Myocyte (in vitro differentiated cells): ENCODE measurements at places on chromosomes 3 and 15.

DNA sequence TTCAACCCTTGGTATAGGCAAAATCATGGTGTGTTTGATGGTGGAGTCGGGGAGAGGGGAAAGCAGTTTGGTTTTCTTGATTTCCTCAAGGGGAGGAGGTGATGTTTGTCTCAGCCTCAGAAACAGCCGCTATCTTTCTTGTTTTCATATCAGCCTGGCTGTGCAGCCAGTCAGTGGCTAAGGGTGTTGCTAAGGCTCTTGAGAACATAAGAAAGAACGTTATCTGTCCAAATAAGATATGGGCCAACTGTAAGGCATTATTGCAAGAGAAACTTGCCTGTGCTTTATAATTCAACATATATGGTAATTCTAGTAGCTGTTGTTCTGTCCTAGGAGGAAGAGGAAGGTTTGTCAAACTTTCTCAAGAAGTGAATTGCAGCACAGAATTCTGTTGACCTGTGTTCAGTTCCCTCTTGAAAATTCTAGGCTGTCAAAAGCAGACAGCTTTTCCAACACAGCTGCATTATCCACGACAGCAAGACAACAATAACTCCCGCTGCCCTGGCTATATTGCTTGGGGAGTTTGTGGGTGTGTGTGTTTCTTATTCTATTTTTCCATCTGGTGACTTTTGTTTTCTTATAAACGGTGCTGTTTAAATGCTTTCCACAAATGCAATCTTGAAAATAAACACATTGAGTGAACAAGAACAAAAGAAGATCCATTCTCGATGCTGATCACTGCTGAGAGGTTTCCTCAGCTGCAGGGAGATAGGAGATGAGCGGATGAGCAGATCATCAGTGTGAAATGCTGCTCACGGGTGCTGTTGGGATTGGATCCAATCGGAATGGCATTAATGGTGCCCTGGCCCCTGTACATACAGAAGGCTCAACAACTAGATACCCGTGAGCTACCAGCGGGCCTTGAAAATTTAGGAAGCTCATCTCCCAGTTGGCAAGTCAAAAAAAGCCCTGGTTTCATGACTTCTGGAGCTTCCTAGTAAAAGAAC is 90.8 kb upstream of the TNFAIP8L3 start:
- no peak for DNase-seq

- no peak for DNase-seq
Observed at GRCh38 chr3:59601486-59601885, 551.7 kb upstream of the CFAP20DC start.

DNA sequence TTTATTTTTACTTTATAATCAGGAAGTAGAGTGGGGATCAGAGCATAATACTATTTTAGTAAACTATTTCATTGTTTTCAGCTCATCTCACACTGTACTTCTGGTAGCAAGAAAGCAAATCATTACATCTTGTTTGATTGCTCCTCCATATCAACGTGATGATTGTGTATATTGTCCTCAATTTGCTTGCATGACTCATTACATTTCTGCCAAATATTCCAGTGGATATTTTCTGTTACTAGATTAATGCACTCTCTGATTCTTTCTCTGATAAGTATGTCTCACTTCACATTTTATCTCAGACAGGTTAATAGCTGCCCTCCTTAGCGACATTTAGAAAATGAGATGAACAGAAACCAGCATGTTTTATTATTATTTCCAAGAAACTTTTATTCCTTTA is 1145.3 kb downstream of the OTOL1 start:
- no peak for DNase-seq

DNA sequence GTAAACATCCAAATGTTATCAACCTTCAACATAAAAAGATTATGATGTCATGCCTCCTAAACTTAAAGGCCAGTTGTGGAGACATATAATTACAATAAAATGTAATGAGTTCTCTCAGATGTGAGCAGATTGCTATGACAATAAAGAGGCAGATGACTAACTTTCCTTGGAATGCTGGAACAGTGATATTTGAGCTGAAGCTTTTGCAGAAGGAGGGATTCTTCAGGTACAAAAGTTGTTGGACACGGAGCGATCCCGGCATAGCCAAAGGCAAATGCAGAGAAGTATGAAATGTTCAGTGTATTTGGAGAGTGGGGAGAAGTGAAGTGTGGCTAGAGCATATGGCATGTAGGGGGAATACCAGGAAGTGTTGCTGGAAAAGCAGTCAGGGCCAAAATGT is 520.1 kb downstream of the FGF12 start:
- DNase-seq: no peak

- no peak for DNase-seq
Observed at GRCh38 chr3:173531602-173532001, 134.1 kb downstream of the NLGN1 start.

GRCh38 chr3:102941786-102942185 is 507.0 kb downstream of the ZPLD1 start:
- DNase-seq: no peak

DNA sequence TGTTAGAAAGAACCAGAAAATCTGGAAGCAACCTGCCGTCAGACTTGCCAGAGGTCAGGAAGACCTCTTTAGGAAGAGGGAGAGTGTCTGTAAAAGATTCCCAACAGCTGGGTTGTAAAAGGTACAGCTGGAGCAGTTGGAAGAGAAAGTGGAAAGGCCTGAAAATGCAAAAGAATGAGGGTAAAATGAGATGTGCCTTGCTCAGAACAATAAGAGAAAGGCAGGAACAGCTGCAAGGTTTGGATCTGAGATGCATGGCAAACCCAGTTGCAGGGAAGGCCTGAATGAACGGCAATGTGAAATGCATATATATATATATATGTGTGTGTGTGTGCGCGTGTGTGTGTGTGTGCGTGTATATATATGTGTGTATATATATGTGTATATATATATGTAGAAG is 88.1 kb downstream of the ZIC1 start:
- DNase-seq: peak; percentile 52

DNA sequence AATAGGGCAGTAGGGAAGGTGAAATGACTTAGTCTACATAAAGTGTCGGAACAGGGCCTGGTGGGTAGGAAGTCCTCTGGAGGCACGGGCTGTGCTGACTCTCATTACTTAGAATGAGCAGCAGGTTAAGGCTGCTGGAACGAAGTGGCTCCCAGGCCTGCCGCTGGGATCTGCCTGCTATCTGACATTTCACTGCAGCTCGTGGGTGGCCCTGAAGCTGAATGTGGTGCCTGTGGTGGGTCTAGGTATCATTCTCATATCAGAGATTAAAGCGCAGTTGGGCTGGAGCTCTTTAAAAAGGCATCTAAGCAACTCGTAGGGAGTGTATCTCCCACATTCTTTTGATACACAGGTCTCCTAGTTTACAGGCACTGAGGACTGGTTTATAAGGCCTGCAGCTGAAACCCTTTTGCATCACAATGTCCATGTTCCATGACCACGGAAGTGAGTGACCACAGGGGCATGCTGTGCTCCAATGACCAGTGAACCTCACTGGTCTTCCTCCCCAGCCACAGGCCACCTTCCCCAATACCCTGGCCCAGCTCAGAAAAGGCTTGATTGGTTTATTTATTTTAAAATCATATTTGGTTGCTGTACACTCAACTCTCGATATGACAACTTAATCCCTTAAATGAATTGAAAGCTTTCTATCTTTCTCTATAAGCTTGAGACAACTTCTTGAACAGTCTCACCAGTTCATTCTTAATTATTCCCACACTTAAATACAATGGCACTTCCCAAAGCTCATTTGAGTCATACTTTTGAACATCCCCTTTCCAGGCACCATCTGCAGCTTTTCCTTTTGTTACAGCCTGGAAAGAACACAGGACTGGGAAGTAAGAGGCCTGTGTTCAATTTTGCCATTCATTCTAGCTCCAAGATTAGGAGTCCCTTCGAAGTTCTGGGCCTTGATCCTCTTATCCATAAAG is 19.0 kb downstream of the ADAMTS9 start:
- DNase-seq: no peak

DNA sequence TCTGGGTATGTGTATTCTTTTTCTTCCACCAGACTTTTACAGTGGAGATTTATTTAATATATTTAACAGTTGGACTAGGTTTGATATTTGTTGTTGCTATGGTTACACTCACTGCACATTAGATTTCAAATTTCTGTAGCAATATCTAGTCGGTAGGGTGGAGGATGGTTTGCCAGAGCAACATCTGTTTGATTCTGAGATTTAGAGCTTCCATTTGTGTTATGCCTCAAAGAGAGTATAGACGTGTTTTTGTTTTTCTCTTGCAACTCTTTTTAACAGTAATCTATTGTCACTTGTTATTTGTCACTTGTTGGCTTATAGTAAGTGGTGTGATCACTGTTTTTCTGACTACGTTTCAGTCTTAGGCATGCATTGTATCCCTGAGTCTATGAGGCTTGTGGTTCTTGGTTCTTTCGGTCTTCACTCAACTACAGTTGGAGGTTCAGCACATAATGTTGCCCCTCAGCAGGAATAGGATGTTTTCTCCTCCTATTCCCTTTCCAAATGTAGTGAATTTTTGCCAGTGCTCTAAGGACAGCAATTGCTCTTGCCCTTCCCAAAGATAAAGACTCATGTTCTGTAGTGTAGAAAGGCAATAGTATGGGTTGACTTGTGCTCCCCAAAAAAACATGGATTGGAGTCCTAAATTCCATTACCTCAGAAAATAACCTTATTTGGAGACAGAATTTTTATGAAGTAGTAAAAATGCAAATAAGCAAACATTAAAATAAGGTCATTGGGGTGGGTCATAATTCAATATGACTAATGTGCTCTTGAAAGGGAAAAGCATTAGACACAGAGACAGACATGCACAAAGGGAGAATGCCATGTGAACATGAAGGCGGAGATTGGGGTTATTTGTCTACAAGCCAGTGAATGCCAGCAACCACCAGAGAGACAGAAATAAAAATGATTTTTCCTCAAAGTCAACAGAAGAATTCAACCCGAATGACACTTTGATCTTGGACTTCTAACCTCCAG is 692.1 kb downstream of the DIPK2A start:
- no peak for DNase-seq

DNA sequence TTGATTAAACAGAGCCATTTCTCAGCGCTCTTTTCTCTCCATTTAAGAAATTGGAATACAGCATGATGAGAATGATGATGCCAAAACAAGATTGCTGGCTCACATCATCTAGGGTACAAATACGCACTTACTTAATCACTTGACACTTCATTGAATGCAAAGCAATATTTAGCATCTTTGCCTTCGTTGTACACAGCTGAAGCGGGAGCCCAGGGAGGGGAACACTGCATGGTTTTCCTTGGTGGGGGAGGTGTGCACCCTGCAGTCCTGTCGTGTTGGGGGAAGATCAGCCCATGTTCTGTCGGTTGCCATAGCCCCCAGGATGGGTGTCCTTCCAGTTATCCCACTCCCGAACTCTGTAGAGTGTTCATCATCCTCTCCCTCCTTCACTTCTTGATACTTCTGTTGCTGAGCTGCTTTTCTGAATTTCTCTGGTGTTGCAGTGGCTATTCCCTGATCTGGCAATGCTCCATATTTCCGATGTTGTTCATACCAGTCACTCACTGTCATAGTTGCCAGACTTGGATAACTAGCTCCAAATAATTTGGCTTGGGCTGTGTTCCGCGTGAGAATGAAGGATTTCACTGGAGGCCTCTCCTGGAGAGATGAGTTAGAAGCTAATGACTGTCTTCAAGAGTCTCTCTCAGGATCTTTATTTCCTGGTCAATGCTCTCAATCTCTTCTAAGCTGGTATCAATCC is 50.1 kb upstream of the DYNC1LI1 start:
- DNase-seq: no peak

DNA sequence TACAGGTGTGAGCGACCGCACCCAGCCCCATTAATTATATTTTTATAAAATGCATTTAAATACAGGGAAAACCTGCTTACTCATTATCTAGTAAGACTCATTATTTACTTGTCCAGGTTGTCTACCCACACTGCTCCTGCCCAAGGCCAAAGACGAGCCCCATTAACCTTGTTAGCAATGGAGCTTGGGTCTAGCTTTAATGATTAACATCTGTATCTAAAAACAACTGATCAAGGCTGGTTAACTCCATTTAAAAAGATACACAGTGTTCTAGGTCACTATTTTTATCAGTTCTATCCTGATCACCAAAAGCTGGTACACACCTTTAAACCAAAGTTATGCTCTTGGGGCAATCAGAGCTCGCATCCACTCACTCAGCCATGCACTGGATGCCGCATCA is 10.4 kb upstream of the NCKIPSD start:
- DNase-seq: no peak

GRCh38 chr15:60661080-60661645 is 182.2 kb upstream of the ICE2 start:
- no peak for DNase-seq

- DNase-seq: no peak
Observed at GRCh38 chr15:74441248-74441941, 7.6 kb upstream of the SEMA7A start.

- no peak for DNase-seq
Observed at GRCh38 chr3:74080056-74080461, 455.3 kb upstream of the PDZRN3 start.

GRCh38 chr15:37789881-37790280 is 144.6 kb upstream of the TMCO5A start:
- peak; percentile 28 for DNase-seq

- no peak for DNase-seq
Observed at GRCh38 chr3:44030687-44031305, 210.9 kb upstream of the TOPAZ1 start.

DNA sequence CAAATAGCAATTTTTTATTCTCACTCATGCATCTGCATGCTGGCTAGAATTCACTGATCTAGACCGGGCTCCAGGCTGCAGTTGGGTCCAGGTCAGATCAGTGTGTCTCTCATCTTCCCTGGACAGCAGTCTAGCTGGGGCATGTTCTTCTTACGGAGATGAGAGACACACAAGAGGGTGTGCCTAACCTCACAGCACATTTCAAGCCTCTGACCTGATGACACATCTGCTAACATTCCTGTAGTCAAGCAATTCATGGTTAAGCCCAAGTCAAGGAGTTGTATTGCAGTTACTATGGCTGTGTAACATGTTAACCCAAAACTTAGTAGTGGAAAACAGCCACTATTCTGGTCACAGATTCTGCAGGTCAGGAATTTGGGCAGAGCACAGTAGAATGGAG is 13.1 kb downstream of the BSN start:
- no peak for DNase-seq

- DNase-seq: no peak
Observed at GRCh38 chr3:100260081-100260684, 609 bp upstream of the TBC1D23 start.

- no peak for DNase-seq
Observed at GRCh38 chr3:156304406-156304805, 184.0 kb downstream of the KCNAB1 start.
